ENCODE measurements at places on chromosomes 7 and 10.

GRCh38 chr10:122188706-122189105 is 82.4 kb upstream of the BTBD16 start:
- no peak for DNase-seq

DNA sequence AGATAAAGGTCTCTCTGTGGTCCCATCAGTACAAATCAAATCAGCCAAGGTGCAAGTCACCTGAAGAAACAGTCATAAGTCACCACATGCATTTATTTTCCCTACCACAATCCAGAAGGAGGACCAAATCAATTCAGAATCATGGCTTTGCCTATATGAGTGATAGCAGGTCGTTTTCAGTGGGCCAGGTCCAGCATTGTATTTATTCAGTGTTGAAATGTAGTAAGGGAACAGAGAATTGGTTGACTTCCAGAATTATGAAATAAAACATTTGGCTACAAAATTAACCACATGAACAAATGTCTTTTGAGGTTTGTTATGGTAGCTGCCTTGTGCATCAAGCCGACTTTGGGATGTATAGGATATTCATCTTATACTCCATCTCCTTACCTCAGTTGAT is 88.4 kb downstream of the POLR1F start:
- DNase-seq = no peak

DNA sequence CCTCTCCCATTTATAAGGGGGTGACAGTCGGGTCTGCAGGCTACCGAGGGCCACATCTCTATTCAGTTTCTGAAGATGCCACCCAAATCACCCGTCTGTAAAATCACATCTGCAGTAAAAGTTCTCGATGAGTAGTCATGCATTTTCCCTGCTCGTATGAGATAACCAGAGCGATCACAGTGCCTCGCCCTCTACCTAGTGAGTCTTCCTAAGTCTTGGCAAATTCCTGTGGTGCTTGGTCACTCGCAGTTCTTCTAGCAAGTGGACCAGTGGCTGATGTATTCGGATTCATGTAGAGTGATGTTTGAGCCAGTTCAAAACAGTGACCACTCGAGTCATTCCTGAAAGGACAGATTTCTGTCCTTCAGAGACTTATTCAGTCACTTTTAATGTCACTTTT is 44.9 kb downstream of the INSYN2A start:
- no peak for DNase-seq

- no peak for DNase-seq
Observed at GRCh38 chr7:17564678-17565212, 266.3 kb downstream of the AHR start.

DNA sequence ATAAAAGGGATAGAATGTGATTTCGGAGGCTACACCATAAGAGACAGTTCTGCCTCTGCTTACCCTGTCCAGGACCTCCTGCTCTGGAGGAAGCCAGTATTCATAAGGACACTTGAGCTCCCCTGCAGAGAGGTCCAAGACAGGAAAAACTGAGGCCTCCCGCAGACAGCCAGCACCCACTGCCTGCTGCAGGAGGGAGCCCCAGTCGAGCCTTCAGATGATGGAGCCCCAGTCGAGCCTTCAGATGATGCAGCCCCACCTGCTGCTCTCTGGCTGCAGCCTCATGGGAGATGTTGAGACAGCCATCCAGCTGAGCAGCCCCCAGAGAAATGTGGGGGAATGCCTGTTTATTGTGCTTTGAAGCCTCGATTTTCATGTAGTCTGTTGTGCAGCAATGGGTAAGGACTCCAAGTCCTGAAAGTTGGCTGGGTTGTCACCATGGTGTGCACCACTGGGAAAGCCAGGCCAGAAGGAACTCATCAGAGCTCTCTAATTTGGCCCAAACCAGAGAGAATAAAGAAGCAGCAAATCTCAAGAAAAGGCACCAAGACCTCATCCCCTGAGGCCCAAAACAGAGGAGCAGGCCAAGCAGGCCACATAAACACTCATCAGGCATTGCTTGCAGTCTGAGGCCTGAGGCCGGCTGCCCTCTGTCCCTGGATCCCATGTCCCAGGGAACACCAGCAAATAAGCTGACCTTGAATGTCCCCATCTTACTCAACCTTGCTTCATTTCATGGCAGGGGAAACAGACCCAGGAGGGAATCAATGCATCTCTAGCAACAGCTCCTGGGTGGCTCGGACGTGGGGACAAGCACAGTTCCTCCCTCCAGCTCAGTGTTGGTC is 30.9 kb downstream of the CALML5 start:
- DNase-seq = no peak

GRCh38 chr10:46017733-46018132 is 12.7 kb downstream of the NCOA4 start:
- no peak for DNase-seq

DNA sequence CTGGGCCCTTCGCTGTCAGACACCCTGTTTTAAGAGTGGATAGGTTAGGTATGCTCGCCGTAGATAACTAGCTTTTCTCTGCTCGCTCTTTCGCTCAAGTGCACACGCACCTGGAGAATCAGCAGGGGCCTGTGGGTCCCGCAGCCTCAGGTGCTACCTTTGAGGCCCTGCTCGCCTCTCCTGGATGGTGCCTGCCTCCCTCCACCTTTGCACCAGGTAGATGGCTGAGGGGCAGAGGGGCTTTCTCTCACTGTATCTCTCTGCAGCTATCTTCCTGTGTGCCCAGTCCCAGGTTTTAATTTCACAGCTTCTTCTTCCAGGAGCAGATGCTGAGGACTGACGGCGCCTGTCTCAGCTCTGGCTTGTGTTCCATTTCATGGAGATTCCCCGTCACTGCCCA is 227.9 kb downstream of the TCF7L2 start:
- DNase-seq = no peak

All from NCI-H1417 (cell line).